Regular cardiac myocyte (primary cell): ENCODE measurements at places on chromosomes 16 and 17. TPM values are rescaled to one million over a fixed set of nuclear protein-coding genes. Genes with fewer than 3 reads are reported as not detected.

RNU2-1 gene
- total RNA-seq = not detected in 2 replicates

NPIPA2 gene
- not detected in 2 replicates for total RNA-seq

EPX gene
- not detected in 2 replicates for total RNA-seq

LYRM9 gene
- 3.6 and 17.5 TPM in 2 replicates for total RNA-seq

CSH2 gene
- total RNA-seq = not detected in 2 replicates

TOM1L1 gene
- total RNA-seq = 15.5 and 23.7 TPM in 2 replicates
